Stimulated activated CD8-positive, alpha-beta memory T cell treated with anti-CD3 and anti-CD28 coated beads, Interleukin-7, amount 100 ng/mL, for 48 hours (primary cell): ENCODE measurements at places on chromosomes 4 and X.

GRCh38 chr4:14742054-14742453, 260.2 kb upstream of the CPEB2 start:
- no peak for DNase-seq

- no peak for DNase-seq
Observed at GRCh38 chrX:84218726-84219125, 30.7 kb upstream of the RPS6KA6 start.

DNA sequence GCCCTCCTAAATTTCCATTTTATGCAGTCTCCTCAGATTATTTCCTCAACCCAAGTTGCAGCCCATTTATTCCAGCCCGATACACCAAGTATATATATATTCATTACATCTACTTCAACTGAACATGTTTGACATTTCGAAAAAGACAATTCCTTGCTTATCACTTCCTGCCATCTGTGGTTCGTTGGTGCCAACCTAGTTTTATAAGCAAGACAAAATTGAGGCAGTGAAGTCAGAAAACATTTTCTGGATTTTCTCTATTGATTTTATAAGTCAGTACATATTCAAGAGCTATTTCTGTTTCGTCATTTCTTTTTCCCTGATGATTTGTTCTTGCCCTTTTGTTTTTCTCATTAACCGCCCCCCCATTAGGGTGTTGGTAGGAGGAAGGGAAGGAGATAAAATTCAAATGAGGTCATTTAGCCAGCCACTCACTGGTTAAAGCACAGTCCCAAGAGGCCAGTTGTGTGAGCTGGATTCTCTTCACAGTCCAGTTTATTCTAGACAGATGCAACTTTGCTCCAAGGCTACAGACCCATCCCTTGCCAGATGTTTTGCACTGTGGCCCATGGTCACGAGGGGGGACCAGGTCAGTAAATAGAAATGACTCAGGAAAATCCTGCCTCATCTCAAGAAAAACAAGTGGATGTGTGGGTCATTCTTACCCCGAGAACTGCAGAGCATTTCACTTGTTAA, 20.3 kb upstream of the VEGFD start:
- DNase-seq: no peak

- DNase-seq: no peak
Observed at GRCh38 chrX:16958356-16958755, 11.9 kb downstream of the REPS2 start.

GRCh38 chr4:144556636-144557035, 89.3 kb upstream of the HHIP start:
- no peak for DNase-seq

DNA sequence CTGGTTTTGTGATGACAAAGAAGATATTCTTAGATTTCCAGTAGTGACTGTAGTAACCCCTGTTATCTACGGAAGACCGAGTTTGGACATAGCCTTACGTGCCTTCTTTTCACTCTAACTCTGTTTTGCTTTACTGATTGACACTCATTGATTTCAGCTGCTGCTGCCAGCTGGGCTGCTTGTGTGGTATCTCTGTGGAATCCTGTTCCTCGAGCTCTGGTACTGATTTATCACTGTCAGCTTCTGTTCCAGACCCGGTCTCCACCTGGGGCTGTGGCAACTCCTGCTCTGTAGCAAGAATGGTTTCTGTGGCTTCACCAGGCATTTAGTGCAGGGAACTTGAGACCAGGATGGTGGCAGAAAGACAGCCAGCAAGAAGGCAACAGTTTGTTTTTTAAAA, 24.6 kb upstream of the LAP3 start:
- no peak for DNase-seq

GRCh38 chr4:84482564-84483563, 16.2 kb downstream of the NKX6-1 start:
- DNase-seq: no peak

DNA sequence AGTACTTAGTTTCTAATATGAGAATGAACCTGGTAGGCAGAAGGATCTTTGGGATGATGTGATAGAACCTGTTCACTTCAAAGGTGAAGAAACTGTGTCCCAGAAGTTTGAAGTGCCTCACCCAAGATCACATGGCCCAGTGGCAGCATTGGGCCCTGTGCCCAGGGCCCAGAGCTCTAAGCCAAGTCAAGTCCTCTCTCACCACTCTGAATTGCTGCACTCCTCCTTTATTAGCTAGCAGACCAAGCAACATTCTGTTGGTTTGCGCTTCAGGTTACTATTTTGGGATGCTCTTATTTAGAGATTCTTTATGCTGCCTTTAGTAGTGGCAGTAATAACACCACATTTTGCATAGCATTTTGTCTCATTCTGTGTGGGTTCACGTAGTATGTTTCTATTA, 82.7 kb downstream of the PARM1 start:
- DNase-seq: no peak

DNA sequence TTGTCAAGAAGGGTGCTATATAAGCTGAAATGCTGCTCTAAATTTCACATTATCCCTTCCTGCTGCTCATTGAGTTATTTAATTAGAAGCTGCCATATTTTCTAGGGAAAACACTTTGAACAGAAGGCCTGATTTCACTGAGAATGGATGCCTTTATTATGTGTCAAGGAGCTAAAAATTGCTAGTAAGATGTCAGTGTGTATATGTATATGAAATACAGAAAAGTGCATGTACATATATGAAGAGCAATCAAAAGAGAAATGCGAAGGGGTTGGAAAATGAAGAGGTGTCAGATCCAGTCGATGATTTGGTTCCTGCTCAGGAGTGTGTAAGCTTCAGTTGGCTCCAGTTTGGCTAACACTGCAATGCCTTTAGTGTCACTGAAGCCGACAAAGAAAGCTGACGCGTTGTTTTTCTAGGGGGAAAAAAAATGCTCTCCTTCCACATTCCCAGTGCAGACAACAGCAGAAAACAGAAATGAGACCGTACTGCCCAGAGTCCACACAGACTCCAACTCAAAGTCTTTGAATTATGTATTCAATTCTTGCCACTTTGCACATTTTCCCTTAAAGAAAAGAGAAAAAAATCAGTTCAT, 154.2 kb downstream of the NHS start:
- DNase-seq: no peak

DNA sequence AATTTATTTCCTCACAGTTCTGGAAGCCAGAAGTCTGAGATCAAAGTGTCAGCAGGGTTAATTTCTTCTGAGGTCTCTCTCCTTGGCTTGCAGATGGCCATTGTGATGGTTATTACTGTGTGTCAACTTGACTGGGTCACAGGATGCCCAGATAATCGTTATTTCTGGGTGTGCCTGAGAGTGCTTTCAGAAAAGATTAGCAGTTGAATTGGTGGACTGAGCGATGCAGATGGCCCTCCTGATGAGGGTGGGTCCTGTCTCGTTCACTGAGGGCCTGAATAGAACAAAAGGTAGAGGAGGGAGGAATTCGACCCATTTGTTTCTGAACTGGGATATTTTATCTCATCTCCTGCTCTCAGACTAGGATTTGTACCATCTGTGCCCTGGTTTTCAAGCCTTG, 15.7 kb downstream of the SMIM43 start:
- DNase-seq: no peak

GRCh38 chr4:81844717-81845116, 373.0 kb upstream of the RASGEF1B start:
- no peak for DNase-seq

DNA sequence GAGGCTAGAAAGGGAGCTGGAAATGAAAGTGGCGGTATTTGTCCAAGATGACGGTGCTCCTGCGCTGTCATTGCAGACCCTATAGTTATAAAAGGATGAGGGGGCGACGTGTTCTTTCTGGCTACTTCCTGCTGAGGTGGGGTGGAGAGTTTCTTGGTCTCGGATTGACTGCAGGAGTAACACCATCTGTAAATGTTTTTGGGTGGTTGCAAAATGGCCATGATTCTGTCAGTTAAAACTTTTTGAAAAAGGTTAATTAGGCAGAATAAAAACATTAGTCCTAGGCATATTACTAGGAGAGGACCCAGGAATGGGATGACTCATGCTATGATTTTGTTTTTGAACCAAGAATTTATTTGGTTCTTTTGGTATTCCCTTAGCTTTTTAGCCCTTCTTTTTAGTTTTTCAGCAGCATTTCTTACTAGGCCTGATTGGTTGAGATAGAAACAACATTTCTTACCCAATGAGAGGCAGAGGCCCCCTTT, 53.1 kb downstream of the USP11 start:
- DNase-seq: no peak

DNA sequence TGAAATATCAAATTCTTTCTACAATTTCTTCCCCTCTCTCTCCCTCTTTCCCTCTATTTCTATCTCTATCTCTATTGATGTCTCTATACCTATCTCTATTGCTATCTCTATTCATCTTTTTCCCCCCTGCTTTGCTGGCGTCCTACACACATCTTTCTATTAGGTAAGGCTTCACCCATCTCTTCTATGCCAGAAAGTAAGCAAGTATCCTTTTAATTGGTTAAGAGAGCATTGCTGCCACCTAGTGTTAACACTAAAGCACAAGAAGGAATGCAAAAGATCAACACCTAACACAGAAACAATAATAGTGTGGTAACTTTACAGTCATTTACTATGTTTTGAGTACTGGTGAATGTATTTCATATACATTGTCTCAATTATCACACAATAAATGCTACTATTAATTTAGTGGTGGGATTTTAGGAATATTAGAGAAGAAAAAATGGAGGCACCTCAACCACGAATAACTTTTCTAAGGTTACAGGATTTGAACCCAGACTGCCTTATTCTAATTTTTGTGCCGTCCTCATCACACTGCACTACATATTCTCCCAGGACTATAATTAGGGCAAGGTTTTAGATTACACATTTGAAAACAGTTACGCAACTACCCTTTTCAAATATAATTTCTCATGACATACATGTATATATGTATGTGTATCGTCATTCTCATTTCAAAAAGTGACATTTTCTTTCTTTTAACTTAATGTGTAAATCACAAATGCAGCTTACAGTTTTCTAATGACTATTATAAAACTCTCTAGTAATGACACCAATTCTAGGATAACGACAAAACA, 3.7 kb upstream of the C4orf36 start:
- DNase-seq: no peak

DNA sequence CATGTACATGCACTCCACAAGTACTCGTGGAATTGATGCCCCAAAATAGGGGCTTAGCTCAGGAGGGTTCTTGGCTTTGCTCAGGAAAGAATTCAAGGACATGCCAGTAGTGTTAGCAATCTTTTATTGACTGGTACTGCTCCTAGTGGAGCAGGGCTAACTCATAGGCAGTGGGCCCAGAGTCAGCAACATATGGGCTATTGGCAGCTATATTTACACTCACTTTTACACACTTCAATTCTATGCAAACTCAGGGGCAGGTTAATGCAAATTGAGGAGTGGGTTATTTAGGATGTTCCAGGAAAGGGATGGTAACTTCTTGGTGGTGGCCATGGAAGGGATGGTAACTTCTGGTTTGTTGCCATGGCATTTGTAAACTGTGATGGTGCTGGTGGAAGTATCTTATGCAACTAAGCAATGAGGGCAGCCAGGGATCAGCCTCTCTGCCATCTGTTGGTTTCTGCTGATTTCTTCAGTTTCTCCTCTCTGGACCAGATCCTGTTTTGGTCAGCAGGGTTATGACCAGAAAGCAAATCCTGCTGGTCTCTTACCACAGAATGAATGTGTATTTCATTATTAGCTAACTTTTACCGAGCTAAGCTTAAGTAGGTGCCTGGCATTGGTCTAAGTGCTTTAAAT, 69.2 kb upstream of the FAT1 start:
- DNase-seq: no peak

DNA sequence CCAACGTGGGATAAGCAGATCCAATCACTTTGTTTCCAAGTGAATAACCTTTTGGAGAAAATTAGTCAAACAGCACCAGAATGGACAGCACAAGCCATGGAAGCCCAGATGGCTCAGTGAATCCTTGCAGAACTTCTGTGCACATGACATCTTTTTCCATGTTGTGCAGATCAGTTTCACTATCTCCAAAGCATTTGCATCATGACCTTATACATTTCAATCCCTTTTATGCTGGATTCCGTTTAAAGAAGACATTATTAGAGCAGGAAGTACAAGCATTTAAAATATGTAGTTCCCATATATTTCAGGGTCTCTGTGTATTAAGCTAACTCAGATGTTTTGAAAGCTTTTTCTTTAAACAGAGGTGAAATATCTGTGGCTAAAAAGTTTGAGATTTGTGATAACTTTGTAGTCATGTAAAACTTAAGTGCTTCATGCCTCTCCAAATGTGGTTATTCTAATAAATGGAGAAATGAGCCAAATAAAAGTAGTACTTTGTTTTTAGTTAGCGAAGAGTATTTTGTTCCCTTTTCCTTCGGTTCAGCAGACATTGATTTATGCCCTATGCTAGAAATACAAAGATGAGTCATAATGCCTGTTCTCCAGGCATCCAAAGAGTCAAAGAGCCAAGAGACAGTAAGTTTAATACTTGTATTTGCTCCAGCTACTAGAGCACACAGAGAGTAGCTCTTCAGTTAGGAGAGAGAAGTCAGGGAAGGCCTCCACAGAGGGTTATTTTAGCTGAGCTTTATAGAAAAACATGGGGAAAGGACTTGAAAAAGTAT, 39.0 kb downstream of the PLAC8 start:
- no peak for DNase-seq

DNA sequence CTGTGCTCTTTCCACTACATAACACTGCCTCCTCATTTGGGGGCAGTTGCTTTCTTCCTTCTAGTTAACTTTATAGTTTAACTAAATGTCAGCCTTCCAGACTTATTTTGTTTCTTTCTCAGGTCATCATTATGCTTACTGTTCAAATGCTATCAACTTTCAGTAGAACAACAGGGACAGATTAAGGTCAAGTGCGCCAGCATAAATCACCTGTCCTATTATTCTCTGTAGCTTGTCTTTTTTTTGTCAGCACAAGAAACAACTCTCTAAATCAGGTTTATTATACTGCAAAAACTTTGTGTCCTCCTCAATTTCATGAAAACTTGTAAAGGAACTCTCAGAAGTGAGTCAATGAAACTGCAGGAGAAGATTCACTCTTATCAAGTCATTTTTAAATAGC, 19.6 kb downstream of the SPANXA2 start:
- no peak for DNase-seq

DNA sequence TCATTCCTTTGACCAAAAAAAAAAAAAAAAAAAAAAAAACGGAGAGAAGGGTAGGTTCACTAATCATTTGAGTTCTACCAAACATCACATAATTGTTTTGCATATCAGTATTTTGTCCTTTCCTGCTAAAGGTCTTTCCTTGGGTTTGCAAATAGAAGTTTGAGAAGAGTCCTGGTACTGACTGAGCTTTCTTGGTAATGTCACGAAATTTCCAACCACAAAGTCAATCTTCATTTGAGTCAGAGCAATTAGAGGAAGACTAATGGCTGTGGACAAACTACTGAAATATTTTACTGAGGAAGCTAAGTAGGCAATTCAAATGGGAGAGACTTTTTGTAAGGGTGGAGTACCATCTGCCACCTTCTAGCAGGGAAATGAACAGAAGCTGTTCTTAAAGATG, 21.7 kb upstream of the CD40LG start:
- DNase-seq: no peak

DNA sequence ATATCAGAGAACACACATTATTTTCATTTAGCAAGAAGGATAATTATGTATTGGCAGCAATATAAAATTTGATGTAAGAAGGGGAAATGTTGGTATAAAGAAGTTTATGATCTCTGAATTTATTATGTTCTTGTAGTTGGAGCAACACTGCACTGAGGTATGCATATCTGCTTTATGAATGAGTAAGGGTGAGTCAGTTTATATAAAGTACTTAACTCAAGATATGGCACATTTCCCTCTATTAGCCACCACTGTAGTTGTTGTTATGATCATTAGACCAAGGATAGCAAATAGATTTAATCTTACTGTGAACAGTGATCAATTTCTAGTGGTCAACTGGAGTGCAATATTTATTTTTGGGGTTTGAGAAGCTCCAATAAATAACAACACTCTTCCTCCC, 66.6 kb downstream of the SNX25 start:
- DNase-seq: no peak

- no peak for DNase-seq
Observed at GRCh38 chr4:124902001-124902515, 189.5 kb upstream of the ANKRD50 start.
